ENCODE measurements at places on chromosomes 7 and 10.
A peak's percentile ranks its signal among the peaks of the same experiment; 100 is the strongest.

- no peak for DNase-seq
Measured at GRCh38 chr7:29229066-29229465, 34.5 kb downstream of the CHN2 start.

GRCh38 chr10:105598207-105598606 lies 957.1 kb downstream of the SORCS3 start:
- no peak for DNase-seq

DNA sequence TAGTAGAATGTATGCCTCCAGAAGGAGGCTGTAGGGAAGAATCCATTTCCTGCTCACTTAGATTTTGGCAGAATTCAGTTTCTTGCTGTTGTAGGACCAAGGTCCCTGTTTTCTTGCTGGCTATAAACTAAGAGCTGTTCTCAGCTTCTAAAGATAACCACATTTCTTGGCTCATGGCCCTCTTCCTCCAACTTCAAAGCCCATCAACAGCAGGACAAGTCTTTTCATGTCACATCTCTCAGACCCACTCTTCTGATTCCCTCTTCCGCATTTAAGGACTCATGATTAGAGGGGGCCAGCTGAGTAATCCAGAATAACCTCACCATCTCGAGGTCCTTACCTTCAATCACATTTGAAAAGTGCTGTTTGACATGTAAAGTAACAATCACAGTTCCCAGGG lies 8.2 kb upstream of the LSM8 start:
- no peak for DNase-seq

GRCh38 chr7:80900583-80901576 lies 18.0 kb downstream of the SEMA3C start:
- DNase-seq, result no peak

DNA sequence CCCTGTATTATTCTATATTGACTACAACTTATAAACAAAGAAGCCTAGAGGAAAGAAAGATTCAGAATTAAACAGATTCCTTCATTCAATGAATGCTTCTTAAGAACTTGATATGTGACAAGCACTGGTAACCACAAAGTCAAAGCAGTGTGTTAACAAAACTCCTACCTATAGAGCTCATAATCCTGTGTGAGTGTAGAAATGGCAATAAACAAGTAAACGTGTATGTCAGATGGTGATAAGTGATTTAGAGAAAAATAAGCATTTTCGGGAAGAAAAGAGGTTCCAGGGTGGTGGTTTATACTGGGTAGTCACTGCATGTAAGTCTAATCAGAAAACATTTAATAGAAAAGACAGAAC lies 141.3 kb downstream of the JMJD1C start:
- DNase-seq, result no peak

GRCh38 chr10:123643315-123643714 lies 22.8 kb upstream of the GPR26 start:
- DNase-seq, result peak; percentile 43

- DNase-seq, result no peak
Measured at GRCh38 chr10:99619090-99619800, 994 bp downstream of the SLC25A28 start.

GRCh38 chr7:34311591-34311990 lies 346.4 kb upstream of the NPSR1 start:
- no peak for DNase-seq
